ENCODE measurements at places on chromosomes 3 and 15. TPM values are rescaled to one million over a fixed set of nuclear protein-coding genes. Genes with fewer than 3 reads are reported as not detected.

The CPNE4 gene
- not detected for total RNA-seq

The PARP14 gene
- 134 TPM for total RNA-seq

The GOLGB1 gene
- 50.5 TPM for total RNA-seq

The LRRIQ4 gene
- not detected for total RNA-seq

The OSTN gene
- not detected for total RNA-seq

The SHF gene
- 2.8 TPM for total RNA-seq

The SGO1 gene
- total RNA-seq = 4.3 TPM

The GCSAM gene
- total RNA-seq = not detected

The SSUH2 gene
- not detected for total RNA-seq

The GOLGA6C gene
- total RNA-seq = not detected

Data from glomerular endothelial cell (primary cell).